ENCODE measurements at places on chromosomes 5 and 9. TPM values are rescaled to one million over a fixed set of nuclear protein-coding genes. Genes with fewer than 3 reads are reported as not detected.

GRCh38 chr9:124218987-124219461 is 38.7 kb upstream of the NEK6 start:
- no peaks in the 10 kb centered on the region for H3K27me3 ChIP-seq
- no peak for DNase-seq
- no peaks in the 10 kb centered on the region for H3K36me3 ChIP-seq
- no peak overlapping the region for H3K27ac ChIP-seq
- H3K4me3 ChIP-seq, result no peak overlapping the region

GRCh38 chr5:57626703-57627102 is 144.1 kb upstream of the ACTBL2 start:
- no peak for DNase-seq
- H3K27me3 ChIP-seq, result no peaks in the 10 kb centered on the region
- no peak overlapping the region for H3K4me3 ChIP-seq
- no peaks in the 10 kb centered on the region for H3K4me1 ChIP-seq
- H3K36me3 ChIP-seq, result no peaks in the 10 kb centered on the region

PCDHGB5 gene
- 0.27 TPM for total RNA-seq

DNA sequence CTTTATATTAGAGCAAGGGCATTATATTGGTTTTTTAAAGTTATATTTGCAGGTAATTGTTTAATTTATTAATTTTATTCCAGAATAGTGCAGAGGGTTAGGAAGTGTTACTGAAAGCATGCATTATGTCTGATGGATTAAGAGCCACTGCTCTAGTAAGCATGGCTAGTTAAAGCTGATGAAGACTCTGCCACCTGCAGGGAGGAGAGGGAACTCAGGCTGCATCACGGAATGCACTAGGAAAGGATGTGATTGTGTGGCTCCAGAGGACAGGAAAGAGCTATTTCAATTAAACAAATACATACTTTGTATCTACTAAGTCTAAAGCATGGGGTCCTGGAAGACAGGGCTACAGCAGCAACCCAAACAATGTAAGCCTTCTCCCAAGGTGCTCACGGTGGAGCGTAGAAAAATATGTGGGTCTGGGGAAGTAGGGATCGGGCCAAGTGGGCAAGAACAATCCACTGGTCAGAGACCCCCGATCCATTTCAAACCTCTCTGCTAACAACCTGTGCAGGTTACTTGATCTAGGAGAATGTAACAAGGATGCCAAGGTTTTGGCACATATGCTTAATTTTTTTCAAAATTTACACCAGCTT is 15.3 kb upstream of the GRXCR2 start:
- no peaks in the 10 kb centered on the region for H3K27me3 ChIP-seq
- H3K4me3 ChIP-seq, result no peak overlapping the region
- no peaks in the 10 kb centered on the region for H3K36me3 ChIP-seq
- no peaks in the 10 kb centered on the region for H3K4me1 ChIP-seq
- no peak overlapping the region for H3K27ac ChIP-seq
- DNase-seq, result no peak

LOX gene
- not detected for total RNA-seq

DNA sequence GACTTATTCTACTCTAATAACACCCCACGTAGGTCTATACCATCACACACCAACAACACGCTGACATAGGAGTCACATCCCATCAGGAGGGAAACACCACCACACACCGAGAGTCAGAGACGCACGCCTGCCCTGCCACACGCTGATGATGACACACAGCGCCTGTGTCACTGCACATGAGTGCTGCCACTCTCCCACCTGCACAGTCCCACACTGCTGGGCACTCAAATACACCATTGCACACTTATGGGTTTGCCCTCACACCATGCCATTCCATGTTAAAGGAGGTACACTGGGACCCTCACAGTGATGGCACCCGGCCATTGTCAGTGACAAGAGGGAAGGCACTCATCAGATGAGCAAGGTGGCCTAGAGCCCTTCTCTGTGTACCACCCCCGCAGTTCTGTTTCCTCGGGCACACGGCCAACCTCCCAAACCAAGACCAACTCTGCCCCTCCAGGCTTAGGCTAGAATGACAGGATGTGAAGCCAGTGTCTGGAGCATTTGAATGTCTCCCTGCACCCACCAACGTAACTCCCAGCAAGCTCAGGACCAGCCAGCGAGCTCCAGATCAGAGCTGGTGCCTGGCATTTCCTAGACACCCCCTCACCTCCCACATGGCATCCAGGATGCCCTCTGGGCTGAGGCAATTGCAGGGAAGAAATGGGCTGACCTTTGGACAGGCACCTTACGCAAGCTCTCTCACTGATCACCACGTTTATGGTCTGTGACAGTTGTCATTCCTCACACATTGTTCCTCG is 3.6 kb upstream of the CPLX2 start:
- no peaks in the 10 kb centered on the region for H3K36me3 ChIP-seq
- H3K4me3 ChIP-seq, result no peak overlapping the region
- H3K27me3 ChIP-seq, result peaks cover 4% of the 10 kb centered on the region
- no peak overlapping the region for H3K27ac ChIP-seq
- no peak for DNase-seq

- no peaks in the 10 kb centered on the region for H3K4me1 ChIP-seq
- no peak for DNase-seq
These were observed 47.9 kb upstream of the UNC5A start for GRCh38 chr5:176762489-176762888.

DNA sequence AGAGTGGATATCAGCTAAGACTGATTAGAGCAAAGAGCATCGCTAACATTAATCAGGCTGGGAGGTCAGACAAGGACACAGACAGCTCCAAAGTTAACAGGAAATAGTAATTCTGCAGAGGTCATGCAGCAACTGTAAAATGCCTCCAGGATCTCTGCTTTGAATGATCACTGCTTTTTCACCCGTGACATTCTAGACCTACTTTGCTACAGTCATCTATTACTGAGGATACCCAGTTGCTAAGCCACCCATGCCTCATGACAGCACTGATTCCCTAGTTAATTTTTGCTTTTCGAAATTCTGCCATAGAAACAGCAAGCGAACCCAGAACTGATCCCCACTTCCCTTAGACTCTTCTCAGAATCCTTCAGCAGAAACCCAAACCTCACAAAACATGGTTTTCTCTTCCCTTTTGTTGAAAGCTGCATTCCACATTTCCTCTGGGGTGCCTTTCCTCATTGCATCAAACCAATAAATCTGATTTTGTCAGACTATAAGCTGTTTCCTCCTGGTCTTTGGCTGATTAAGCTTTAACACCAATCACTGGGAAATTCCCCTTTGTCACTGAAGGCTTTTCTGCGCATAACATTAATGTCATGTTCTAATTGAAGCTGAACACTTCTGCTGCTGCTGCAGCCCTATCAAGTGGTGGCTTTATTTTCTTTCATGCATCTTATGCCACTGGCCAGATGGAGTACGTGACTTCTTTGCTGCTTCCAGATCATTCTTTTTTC is 201.1 kb upstream of the CHD1 start:
- no peaks in the 10 kb centered on the region for H3K27me3 ChIP-seq
- H3K4me3 ChIP-seq, result no peak overlapping the region
- no peaks in the 10 kb centered on the region for H3K4me1 ChIP-seq
- no peaks in the 10 kb centered on the region for H3K36me3 ChIP-seq
- no peak overlapping the region for H3K27ac ChIP-seq

- no peak overlapping the region for H3K27ac ChIP-seq
- H3K4me3 ChIP-seq, result no peak overlapping the region
- H3K4me1 ChIP-seq, result no peaks in the 10 kb centered on the region
- no peaks in the 10 kb centered on the region for H3K27me3 ChIP-seq
These were observed 282.0 kb downstream of the DMRT2 start for GRCh38 chr9:1332156-1332555.

HIGD2A gene
- total RNA-seq, result 101 TPM

GRCh38 chr9:131114084-131114535 is 11.3 kb upstream of the NUP214 start:
- no peaks in the 10 kb centered on the region for H3K36me3 ChIP-seq
- no peaks in the 10 kb centered on the region for H3K4me1 ChIP-seq
- H3K27ac ChIP-seq, result no peak overlapping the region
- H3K4me3 ChIP-seq, result no peak overlapping the region
- peaks cover 55% of the 10 kb centered on the region for H3K27me3 ChIP-seq
- no peak for DNase-seq

C5 gene
- 1.3 TPM for total RNA-seq

PCDHA13 gene
- not detected for total RNA-seq

NEK6 gene
- 66.0 TPM for total RNA-seq

DNA sequence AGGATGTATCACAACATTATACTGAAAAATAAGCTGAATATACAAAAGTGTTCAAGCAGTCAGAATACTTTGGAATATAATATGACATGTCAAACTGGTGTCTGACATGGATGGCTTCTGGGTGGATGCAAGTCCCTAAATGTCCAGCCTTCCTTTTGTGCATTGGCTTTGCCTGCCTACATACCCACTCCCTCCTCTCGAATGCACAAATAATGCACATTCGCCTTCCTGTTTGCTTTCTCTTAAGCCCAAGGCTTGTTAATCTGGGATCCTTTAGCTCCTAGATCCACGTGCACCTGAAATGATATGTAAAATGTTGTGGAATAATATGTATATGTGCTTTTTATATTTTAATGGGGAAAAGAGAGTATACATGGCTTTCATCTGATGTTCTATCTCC is 12.9 kb upstream of the NPR2 start:
- no peaks in the 10 kb centered on the region for H3K36me3 ChIP-seq
- no peak overlapping the region for H3K4me3 ChIP-seq
- no peak for DNase-seq

- DNase-seq, result no peak
- H3K4me3 ChIP-seq, result no peak overlapping the region
- no peak overlapping the region for H3K27ac ChIP-seq
- H3K27me3 ChIP-seq, result peaks cover 4% of the 10 kb centered on the region
These were observed 214.8 kb downstream of the PAX5 start for GRCh38 chr9:36818965-36819870.

GRCh38 chr5:59864718-59865117 is 28.8 kb downstream of the PDE4D start:
- no peaks in the 10 kb centered on the region for H3K36me3 ChIP-seq
- no peak for DNase-seq
- H3K4me1 ChIP-seq, result no peaks in the 10 kb centered on the region
- no peak overlapping the region for H3K27ac ChIP-seq
- H3K4me3 ChIP-seq, result no peak overlapping the region
- H3K27me3 ChIP-seq, result no peaks in the 10 kb centered on the region

TCF7 gene
- 89.7 TPM for total RNA-seq

- H3K27me3 ChIP-seq, result no peaks in the 10 kb centered on the region
- no peak overlapping the region for H3K27ac ChIP-seq
- DNase-seq, result no peak
These were observed 6.1 kb upstream of the ERMP1 start for GRCh38 chr9:5838884-5839571.

DNA sequence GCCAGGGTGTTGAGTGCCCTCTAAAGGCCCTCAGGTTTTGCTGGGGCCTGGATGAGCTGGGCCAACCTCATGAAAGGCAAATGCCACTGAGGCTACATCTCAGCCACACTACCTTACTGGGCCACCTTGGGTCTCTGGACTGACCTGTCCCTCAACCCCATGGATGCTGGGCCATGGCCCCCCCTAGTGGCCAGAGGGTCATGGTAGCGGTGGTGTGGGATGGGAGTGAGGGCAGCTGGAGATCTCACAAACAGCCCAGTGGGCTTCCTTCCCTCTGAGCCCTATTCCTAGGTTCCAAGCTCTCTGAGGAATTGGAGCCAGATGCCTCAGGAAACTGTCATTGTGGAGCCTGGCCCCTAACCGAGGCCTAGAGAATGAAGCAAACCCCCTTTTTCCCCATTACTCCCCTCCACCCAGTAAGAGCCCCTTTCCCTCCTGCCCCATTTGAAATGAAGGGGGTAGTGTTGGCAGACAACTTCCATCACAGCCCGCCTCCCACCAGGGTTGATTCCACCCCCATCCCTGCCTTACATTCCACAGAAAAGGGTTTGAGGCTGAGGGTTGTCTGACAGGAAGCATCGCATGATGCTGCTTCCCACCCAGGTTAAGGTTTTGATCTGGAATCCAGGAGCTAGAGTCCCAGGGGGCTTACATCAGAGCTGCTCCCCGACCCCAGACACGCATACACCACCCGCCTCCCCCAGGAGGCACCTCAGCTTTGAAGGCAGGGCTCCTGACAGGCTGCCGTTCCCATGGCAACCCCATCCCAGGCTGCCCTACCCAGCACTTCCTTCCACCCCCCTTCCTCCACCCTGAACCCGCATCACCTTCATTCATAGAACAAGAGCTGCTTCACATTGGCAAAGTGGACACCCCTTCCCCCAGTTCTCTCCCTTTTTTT is 63.9 kb downstream of the PCDH1 start:
- no peaks in the 10 kb centered on the region for H3K4me1 ChIP-seq
- no peaks in the 10 kb centered on the region for H3K36me3 ChIP-seq
- H3K27ac ChIP-seq, result no peak overlapping the region

GRCh38 chr5:136016945-136017530 is 11.8 kb upstream of the TGFBI start:
- no peaks in the 10 kb centered on the region for H3K4me1 ChIP-seq
- no peak overlapping the region for H3K27ac ChIP-seq
- H3K36me3 ChIP-seq, result no peaks in the 10 kb centered on the region
- DNase-seq, result no peak

- H3K4me1 ChIP-seq, result no peaks in the 10 kb centered on the region
- no peak overlapping the region for H3K4me3 ChIP-seq
- H3K27me3 ChIP-seq, result no peaks in the 10 kb centered on the region
- DNase-seq, result no peak
- no peak overlapping the region for H3K27ac ChIP-seq
These were observed 28.3 kb downstream of the PTPN3 start for GRCh38 chr9:109469646-109470358.

DNA sequence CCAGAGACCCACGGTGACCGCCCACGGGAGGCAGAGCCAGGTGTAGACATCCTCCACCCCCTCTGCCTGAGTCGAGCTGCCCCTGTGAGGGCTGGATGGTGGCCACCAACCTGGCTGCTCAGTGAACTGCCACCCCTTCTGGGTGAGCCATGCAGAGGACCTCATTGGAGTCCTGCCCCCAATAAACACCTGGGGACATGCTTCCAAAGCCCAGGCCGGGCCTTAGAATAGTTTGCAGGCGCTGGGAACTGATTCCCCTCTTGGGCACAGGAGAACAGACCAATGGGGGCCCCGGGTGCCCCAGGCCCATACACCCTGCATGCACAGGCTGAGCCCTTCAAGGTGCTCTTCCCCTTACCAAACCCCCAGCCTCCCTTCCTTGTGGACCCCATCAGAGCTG is 38.1 kb upstream of the GFPT2 start:
- H3K36me3 ChIP-seq, result no peaks in the 10 kb centered on the region
- H3K4me3 ChIP-seq, result no peak overlapping the region

DNA sequence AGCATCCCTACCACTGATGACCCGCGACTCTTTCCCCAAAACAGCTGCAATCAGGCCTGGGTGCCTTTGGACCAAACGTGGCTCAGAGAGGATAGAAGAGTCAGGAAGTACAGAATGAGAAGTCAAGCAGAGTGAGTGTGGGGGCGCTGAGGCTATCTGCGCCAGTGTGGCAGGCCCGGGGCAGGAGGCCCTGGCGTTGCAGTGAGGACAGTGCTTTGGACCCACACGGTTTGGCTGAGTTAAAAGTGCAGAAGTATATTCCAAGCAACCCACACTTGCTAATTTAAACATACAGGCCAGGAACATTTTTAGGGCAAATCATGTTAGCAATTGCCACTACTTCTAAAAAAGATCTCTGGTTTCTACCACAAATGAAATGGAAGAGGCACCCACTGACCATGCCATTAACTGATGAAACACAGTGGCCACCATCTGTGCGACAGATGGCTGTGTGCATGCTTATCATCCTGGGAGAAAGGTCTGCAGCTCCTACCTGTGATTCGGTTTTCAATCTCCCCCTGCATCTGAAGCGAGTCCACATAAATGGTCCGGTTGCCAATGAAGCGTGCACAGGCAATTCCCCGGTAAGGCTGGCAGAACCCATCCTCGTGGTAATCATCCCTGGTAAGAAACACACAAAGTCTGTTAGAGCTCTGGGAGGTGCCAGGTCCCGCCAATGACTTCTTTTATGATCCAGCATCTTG is 213.0 kb downstream of the ROR2 start:
- no peak overlapping the region for H3K4me3 ChIP-seq
- no peaks in the 10 kb centered on the region for H3K4me1 ChIP-seq
- no peaks in the 10 kb centered on the region for H3K27me3 ChIP-seq
- H3K27ac ChIP-seq, result no peak overlapping the region

Measured in CD8-positive, alpha-beta memory T cell (primary cell).